ENCODE measurements at places on chromosomes 5 and 9.

DNA sequence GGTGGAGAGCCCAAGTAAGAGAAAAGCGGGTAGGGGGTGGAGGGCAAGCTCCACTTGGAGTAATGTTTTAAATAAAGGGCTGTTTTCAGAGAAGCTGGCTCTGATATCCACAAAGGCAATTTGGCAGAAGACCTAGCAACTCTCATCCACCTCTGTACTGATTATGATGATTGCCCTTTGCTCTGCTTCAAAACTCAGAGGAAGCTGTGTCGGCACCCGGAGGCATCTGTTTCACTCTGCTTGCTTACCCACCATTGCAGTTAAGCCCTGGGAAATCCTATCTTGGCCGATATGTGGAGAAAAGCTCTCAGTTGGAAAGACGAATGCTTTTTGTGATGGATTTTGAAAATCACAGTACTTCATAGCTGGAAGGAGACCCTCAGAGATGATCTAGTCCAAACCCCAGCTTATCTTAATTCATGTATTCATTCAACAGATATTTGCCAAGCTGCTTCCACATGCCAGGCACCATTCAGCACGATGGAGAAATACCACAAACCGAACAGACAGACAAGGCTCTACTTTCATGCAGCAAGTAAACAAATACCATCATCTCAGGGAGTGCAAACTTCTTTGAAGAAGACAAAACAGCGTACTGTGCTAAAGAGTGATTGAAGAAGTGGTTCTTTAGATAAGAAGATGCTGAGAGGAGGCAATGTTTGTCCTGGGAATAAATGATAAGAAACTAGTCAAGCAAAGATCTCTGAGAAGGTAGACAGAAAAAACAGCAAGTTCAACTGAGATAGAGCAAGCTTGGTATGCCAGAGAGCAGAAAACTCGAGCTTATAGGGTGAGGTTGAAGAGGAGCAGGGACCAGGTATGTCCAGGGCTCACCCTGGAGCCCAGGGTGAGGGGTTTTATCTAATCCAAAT lies 140.4 kb upstream of the SPDL1 start:
- no peak for DNase-seq

GRCh38 chr5:53381-54174 lies 38.4 kb upstream of the PLEKHG4B start:
- DNase-seq, result no peak

- peak; percentile 59 for DNase-seq
Measured at GRCh38 chr5:170623576-170624181, 119.9 kb downstream of the KCNIP1 start.

DNA sequence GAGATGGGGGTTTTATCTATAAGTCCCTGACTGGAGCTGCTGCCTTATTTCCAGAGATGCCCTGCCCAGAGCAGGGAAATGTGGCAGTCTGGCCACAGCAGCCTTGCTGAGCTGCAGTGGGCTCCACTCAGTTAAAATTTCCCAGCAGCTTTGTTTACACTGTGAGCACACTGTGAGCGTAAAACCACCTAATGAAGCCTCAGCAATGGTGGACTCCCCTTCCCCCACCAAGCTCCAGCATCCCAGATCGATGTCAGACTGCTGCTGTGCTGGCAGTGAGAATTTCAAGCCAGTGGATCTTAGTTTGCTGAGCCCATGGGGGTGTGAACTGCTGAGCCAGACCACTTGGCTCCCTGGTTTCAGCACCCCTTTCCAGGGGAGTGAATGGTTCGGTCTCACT lies 208.7 kb upstream of the RAI14 start:
- DNase-seq, result no peak

GRCh38 chr5:99721506-99721905 lies 792.7 kb upstream of the CHD1 start:
- no peak for DNase-seq

DNA sequence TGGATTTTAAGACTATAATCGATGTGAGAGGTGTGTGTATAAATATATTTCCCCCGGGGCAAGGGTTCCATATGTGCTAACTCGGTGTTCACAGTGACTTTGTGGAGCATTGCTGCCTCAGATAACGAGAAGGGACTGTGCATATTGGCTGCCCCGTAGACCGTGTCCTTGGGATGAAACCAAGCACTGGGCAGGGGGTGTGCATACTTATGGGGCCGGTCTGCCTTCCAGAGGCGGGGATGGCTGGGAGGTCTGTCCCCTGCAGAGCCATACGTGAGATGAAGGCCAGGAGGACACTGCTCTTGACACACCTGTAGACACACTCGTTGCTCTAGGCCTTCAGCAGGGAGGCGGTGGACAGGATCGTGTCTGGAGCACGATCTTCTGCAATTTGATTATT lies 56.0 kb upstream of the ZNF354A start:
- DNase-seq, result no peak

Measured in GM12865 (cell line).